ENCODE measurements at places on chromosomes 4 and X. TPM values are rescaled to one million over a fixed set of nuclear protein-coding genes. Genes with fewer than 3 reads are reported as not detected.

ETDB gene
- total RNA-seq, result not detected

MTCP1 gene
- 15.0 TPM for total RNA-seq

ARHGAP36 gene
- total RNA-seq, result not detected

SORCS2 gene
- total RNA-seq, result 5.1 TPM

IL1RAPL1 gene
- not detected for total RNA-seq

TRIM2 gene
- total RNA-seq, result 0.73 TPM

QRFPR gene
- total RNA-seq, result not detected

INTU gene
- 2.3 TPM for total RNA-seq

SSX2B gene
- total RNA-seq, result not detected

LIMCH1 gene
- total RNA-seq, result 32.2 TPM

SLC26A1 gene
- total RNA-seq, result 0.22 TPM

SSX3 gene
- total RNA-seq, result not detected

TAF7L gene
- total RNA-seq, result not detected

PTCHD1 gene
- total RNA-seq, result not detected

MFAP3L gene
- total RNA-seq, result 3.8 TPM

AMTN gene
- total RNA-seq, result not detected

CDX4 gene
- not detected for total RNA-seq

CTAG2 gene
- not detected for total RNA-seq

PNMA3 gene
- total RNA-seq, result 0.13 TPM

MAP3K15 gene
- total RNA-seq, result 1.7 TPM

CD99 gene
- total RNA-seq, result 272 TPM

ETDA gene
- total RNA-seq, result not detected

LRP2BP gene
- 0.10 TPM for total RNA-seq
